ENCODE measurements at places on chromosomes 4 and X. TPM values are rescaled to one million over a fixed set of nuclear protein-coding genes. Genes with fewer than 3 reads are reported as not detected.

Gene CFI
- 3.1 TPM for total RNA-seq

Gene NWD2
- 44.5 TPM for total RNA-seq

Gene DMP1
- 0.16 TPM for total RNA-seq

Gene CSN1S1
- total RNA-seq: not detected

Gene SLC7A11
- 30.9 TPM for total RNA-seq

Measured in occipital lobe (tissue), 3 donors.